ENCODE measurements at places on chromosomes 5 and 9.

DNA sequence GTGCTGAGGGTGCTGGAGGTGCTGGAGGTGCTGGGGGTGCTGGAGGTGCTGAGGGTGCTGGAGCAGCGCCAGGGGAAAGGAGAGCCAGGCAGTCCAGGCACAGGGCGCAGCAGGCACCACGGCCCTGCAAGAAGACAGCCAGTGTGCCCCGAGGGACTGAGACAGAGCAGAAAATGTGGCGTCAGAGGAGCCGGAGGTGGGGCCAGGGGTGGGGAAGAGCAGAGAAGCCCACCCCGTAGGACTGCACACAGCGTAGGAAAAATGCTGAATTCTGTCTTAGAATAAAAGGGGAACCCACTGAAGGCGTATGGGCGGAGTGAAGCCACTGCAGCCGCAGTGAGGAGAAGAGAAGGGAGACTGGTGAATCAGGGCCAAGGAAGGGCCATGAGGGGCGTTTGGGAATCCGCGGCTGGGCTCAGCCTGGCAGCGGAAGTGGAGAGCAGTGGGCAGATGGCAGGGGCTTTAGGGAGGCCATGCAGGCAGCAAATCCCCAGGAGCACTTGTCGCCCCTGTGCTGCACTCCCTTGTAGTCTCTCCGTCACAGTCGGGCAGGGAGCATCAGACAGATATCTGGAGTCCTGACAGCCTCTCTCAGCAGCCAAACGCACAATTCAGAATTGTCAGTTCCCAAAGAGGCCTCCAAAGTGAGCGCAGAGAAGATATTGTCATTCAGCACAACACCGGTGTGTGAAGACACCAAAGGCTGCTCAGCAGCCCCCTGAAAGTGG lies 35.9 kb upstream of the LECT2 start:
- no peak for DNase-seq

- no peak for DNase-seq
Observed at GRCh38 chr5:27708534-27708933, 670.1 kb upstream of the CDH9 start.

DNA sequence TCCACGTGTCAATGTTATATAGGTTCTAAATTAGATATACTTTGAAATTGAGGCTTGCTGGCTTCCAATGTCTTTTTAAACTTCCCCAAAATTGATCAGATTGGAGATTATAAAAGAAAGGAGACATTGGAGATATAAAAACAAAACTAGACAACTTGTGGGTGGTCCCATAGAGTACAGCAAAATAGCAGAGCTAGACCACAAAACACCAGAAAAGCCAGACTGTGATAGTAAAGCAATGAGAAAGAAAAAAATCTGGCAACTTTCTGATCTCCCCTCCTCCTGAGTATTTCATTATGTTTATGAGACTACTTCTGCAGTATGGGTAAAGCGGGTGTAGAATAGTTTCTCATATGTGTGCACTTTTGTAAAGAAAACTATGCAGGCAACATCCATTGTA lies 713.8 kb upstream of the MEF2C start:
- no peak for DNase-seq

- DNase-seq: no peak
Observed at GRCh38 chr9:126802318-126803059, 2.4 kb upstream of the ZBTB43 start.

DNA sequence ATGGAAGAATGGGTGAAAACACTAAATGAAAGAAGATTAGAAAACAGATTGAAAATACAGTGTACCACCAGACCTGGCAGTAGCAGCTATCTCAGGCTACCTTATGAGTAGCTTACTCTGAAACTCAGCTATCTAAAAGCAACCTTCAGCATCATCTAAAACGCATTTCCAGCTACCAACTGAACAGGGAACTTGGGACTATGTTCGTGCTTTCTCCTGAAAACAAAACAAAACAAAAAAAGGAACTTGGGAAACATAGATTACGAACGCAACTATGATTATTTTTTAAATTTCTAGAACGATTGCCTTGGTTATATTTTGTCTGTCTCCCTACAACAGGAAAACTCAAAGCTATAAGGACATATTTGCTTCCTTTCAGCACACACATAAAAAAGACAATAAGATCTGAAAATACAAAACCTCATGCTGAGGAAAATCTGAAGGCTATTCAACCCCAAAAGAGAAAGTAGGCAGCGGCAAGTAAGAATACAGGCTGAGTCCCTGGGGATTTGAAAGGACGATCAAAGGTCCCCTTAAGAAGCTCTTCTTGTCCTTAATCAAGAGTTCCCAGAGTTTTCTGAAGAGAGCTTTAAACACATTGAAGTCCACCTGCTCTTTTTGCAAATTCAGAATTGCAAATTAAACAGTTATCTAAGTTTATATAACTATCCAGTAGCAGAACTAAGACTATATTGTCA lies 53.4 kb downstream of the OR2K2 start:
- no peak for DNase-seq

DNA sequence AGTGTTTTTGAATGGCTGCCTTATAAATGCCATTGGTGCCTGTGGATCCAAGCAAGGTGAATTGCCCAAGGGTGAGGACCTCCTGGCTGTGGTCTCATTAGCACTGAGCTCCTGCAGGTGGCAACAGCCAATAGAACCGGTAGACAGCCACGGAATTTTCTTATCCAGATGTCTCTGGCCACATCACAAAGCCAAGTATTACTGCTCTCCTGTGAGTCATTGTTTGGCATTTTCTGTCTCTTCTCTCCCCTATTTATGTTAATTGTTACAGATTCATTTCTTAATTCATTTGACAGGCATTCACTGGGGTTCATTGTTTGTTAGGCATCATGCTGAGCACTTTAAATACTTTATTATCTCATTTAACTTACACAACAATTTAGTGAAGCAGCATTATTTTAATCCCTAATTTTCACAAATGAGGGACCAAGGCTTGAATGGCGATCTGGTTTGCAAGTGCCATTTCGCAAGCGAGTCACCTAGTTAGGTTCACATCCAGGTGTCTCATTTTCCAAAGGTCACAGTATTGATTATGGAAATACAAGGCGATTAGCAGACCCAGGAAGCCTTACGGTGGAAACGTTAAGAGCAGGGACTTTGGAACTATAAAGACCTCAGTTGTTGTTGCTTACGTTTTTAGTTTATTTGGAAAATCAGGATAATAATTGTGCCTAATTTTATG lies 58.2 kb upstream of the DPYSL3 start:
- DNase-seq: no peak

GRCh38 chr5:123916345-123917121 lies 404.6 kb downstream of the CSNK1G3 start:
- no peak for DNase-seq

GRCh38 chr5:158463938-158464337 lies 605.0 kb upstream of the CLINT1 start:
- DNase-seq: no peak
